ENCODE measurements at places on chromosomes 2 and 18. TPM values are rescaled to one million over a fixed set of nuclear protein-coding genes. Genes with fewer than 3 reads are reported as not detected.
A peak's percentile ranks its signal among the peaks of the same experiment; 100 is the strongest.

Gene RAPGEF4
- total RNA-seq: 19.0 TPM

Gene CLEC4F
- total RNA-seq: not detected

Gene KLHL41
- 0.72 TPM for total RNA-seq

Gene MATN3
- 4.1 TPM for total RNA-seq

Gene ERCC3
- total RNA-seq: 32.3 TPM

Gene LRRC30
- 3.4 TPM for total RNA-seq

Gene PIEZO2
- total RNA-seq: 37.3 TPM

Gene ABCG8
- total RNA-seq: 0.96 TPM

Gene ALK
- 1.2 TPM for total RNA-seq

Gene LYPD6
- 22.4 TPM for total RNA-seq

Gene UCN
- 1.4 TPM for total RNA-seq

Gene GULP1
- 64.3 TPM for total RNA-seq

DNA sequence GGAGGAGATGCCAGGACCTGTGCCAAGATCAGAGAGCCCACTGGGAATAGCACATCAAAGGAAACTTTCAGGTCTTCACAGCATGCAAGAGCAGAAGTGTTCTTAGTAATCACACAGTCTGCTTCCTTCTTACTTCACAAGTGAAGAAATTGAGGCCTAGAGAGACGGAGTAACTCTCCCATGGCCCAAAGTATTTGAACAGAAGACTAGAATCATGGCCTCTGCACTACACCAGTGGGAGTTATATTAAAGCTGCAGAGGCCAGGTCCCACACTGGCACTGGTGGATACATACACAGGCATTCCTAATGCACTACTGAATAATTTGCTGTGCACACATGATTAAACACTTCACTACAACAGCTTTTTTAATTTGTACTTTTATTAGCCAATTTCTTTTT lies 107.6 kb upstream of the RMP24 start:
- DNase-seq: no peak

GRCh38 chr18:72652990-72653593 lies 109.0 kb upstream of the CBLN2 start:
- no peak for DNase-seq

GRCh38 chr2:112182581-112183034 lies 44.4 kb downstream of the FBLN7 start:
- no peak for DNase-seq

GRCh38 chr2:232878855-232879617 lies 9.0 kb downstream of the SNORC start:
- no peak for DNase-seq

DNA sequence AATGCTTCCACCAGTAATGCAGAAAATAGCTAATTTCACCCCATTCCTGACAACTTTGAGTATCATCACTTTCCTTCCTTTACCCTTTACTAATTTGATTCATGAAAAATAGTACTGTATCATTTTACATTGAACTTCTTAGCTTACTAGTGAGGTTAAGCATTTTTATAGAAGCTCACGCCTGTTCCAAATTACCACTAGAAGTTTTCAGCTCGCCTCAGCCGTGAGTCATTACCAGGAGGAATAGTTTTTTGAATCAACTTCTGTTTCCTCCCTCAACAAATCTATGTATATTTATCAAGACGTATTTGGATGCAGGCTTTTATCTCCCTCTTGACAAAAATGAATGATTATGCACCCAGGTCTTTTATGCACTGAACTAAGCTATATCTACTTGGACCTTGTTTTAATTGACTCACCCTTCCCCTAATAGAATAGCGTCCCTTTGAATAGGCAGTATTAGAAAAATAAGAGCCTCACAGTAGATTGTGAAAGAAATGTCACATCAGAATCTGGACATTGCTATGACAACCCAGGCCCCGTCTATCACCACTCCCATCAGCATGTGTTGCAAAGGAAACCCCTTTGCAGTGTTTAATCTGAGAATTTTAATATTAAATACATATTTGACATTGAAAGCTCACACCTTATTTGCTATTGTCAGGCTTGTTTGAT lies 207.4 kb upstream of the NRP2 start:
- peak; percentile 42 for DNase-seq

DNA sequence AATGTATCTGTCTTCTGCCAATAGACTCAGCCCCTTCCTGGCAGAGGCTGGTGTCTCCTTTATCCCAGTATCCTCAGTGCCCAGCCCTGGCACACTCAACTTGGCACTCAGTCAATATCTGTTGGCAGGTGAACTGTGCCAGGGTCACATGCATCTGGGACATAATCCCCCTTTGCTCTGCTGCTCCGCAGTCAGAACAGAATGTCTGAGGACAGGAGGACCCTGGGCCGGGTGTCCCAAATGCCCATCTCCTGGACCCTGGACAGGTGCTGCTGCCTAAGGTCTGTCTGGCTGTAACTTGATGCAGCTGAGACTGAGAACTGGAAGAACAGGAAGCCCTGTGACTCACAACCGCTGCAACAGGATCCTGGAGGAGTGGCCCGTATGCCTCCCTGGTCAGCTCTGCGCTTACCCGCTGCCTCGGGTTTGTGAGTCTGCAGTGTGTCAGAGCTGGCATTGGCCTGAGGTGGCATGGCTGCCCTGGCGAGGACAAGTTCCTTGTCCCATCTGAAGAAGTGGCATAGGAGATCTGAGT lies 11.4 kb downstream of the HK2 start:
- peak; percentile 84 for DNase-seq

GRCh38 chr2:85589181-85589580 lies 5.0 kb downstream of the VAMP5 start:
- no peak for DNase-seq

GRCh38 chr2:19914266-19914975 lies 12.6 kb upstream of the TTC32 start:
- DNase-seq: no peak

- no peak for DNase-seq
These were observed 290.8 kb upstream of the MYT1L start for GRCh38 chr2:2621855-2622254.

DNA sequence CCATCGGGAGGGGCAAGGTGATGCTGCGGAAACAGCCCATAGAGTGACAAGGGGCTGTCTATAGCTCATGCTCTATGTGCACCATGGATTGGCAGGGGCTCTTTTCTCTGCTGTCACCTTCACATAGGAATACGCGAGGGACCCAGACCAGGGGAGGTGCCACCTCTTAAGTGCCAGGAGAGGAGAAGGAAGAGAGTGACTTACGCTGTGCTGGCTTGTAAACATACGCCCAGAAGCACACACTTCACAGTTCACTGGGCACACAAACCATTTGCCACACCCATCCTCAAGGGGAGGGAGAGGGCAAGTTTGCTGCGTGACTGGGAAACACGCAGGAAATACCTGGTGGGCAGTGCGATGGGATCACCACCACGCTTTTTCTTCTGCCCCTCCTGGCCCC lies 65.1 kb upstream of the GPR45 start:
- no peak for DNase-seq

DNA sequence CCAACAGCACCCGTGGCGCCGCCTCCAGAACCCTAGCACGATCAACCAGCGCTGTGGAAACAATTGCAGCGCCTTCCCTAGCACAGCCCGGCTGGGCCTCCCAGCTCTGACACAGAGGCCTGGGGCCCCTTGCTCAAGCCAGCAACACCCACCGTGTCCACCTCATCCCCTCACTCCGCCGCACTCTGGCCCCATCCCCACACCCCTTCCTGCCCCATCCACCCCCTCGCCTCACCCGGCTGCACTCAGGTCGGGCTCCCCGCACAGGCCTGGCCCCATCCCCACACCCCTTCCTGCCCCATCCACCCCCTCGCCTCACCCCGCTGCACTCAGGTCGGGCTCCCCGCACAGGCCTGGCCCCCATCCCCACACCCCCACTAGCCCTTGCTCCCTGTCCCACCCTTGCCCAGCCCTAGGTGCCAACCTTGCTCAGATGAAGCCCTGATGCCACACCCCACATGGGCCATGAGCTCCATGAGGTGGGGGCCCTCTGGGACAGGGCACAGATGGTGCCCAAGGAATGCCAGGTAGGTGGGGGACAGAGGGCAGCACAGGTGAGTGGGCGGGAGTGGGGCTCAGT lies 28.7 kb downstream of the KIF1A start:
- peak; percentile 35 for DNase-seq

- DNase-seq: peak; percentile 43
These were observed 19.6 kb downstream of the TUBB6 start for GRCh38 chr18:12327510-12328178.

- no peak for DNase-seq
These were observed 128.3 kb downstream of the TXNL1 start for GRCh38 chr18:56510108-56510507.

DNA sequence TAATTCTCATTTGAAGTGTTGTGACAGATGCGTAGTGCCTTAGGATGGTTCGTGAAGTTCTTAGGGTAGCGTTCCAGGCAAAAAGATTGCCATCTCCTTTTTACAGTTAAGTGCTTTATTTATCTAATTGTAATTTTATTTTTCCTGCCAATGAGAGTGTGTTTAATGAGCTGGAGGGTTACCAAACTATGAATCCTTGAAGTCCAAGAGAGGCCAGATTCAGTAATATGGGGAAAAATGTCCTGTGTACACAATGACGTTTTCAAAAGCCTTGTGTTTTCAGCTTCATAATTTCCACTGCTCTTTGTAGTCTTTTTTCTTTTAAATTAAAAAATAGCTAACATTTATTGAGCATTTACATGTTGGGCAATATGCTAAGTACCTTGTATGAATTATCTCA lies 23.8 kb downstream of the ACYP2 start:
- DNase-seq: no peak

GRCh38 chr2:188835006-188835405 lies 139.2 kb upstream of the COL3A1 start:
- DNase-seq: no peak

DNA sequence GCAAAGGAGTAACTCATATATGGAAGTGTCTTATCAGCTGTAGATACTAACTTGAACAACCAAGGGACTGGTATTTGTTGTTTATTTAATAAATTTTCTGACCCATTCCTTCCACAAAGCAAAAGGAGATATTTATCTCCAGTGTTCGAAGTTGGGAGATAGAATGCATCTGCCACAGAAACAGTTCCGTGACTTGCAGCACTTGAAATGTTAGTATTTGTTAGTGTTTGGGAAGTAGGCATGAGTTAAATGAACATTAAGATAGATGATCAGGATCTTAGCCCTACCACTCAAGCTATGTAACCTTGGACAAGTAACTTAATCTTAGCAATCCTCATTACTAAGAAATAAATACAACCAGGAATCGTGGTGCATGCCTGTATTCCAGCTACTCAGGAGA lies 12.1 kb upstream of the SULT1C4 start:
- no peak for DNase-seq

GRCh38 chr18:68148863-68149262 lies 566.0 kb downstream of the TMX3 start:
- no peak for DNase-seq

DNA sequence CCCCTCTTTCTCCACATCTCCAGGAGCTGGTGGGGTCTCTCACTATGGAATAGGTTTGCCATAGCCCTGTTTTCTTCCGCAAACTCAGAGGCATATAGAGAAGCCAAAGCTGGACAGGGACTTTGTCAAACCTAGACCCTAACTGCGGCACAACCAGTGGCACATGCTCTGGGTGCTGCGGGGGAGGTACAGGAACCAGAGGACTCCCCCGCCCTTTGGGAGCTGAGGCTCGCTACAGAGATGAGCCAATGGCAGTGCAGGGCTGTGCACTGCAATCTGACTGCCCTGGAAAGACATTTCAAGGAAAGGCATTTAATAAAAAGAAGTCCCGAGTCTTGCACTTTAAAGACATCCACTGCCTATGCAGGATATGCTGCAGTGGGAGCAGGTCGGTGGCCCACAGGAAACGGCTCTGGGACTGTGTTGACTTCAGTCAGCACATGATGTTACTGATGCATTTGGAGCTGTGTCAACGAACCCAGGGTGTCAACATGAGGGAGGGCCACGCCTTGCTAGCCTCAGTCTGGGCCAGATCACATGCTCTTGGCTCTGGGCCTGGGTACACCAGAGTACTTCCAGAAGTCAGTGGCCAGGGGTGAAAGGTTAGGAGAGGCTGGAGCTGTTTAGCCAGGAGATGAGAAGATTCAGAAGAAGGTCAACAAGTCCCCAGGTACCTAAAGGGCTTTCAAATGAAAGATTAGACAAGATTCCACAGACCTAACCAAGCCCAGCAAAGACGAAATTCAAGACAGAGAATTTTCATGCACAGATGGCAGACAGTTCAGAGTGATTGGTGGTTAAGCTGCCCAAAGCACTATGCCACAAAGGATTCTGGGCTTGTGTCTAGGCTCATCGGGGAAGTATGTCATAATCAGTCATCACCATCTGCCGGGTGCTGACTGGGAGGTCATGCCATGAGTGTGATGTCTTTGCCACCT lies 8.2 kb downstream of the SLC35F6 start:
- DNase-seq: no peak

GRCh38 chr2:208062113-208062512 lies 36.8 kb upstream of the PLEKHM3 start:
- DNase-seq: peak; percentile 22

GRCh38 chr2:238651306-238652052 lies 196.4 kb upstream of the TWIST2 start:
- DNase-seq: no peak

DNA sequence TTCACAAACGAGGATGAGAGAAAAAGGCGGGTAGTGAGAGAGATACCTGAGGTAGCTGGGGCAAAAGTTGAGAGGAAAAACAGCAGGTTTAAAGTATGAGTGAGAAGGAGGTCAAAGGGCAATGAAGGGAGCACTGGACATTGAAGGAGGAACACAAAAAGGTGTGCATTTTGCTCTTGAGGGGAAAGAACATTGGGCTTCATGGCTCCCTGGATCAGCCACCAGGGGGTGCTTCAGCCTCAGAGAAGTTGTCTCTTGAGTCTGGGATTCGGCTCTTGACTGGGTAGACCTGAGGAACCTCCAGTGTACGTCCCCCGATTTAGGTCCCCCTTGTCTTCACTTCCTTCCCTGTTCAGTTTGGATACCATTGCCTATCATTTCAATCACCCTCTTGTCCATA lies 128.5 kb downstream of the RAPGEF4 start:
- DNase-seq: no peak

- no peak for DNase-seq
These were observed 37.5 kb upstream of the HDAC4 start for GRCh38 chr2:239438368-239438767.

GRCh38 chr2:156471762-156472161 lies 35.6 kb downstream of the GPD2 start:
- peak; percentile 66 for DNase-seq

DNA sequence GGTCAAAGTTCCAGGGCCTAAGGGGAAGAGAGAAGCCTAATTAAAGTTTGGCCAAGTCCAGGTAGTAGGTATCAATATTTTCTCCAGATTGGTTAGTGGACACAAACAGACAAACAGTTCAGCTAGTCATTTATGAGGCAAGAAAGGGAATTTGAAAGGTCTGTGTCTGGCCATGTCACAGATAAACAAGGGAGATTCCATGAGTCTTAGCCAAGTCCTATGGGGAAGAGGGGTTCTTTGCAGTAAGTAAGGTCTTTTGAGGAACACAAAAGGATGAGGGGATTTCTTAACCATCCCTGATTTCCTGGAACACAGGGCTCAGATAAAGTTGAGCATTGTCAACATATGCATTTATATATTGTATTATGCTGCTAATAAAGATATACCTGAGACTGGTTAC lies 310.8 kb downstream of the PLCL1 start:
- DNase-seq: no peak

GRCh38 chr2:88177556-88177955 lies 7.4 kb downstream of the THNSL2 start:
- DNase-seq: no peak
